Esophagus squamous epithelium (tissue), 5 donors: ENCODE measurements at places on chromosomes 2 and 18.

DNA sequence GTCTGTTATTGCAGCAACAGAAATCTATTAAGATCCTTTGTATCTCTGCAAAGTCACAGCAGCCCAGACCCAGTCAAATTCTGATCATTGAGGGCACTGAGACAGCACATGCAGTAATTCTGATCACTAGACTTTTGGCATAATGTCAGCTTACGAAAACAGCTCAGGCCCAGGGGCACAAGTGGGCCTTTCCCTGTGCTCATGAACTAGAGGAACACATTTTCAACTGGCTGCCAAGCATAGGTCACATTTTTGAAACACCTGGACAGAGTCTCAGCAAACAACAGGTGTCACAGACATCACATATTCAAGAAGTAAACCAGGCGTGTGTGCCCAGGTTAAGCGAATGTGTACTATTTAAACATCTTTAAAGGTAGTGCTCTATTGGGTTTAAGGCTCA, 13.7 kb downstream of the DOCK10 start:
- DNase-seq = no peak

GRCh38 chr2:116776556-116776955, 1037.9 kb upstream of the DDX18 start:
- no peak for DNase-seq

DNA sequence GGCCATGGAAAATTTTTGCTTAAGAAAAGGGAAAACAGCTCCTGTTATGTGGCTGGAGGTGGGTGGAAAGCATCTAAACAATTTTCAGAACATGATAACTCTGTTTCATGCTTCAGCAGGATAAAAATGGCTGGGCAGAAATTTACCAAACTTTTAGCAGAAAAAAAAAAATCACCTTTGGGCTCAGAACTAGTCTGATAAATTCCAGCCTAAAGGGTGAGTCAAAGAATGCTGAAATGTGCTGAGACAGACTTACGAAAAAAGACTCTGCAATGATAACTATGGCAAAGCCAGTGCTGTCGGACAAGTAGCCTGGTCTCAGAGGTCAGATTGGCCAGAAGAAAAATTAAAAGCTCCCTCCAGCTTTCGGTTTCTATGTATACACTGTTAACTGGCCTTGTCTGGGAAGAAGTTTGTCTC, 123.6 kb downstream of the LRATD1 start:
- no peak for DNase-seq

- DNase-seq = no peak
Observed at GRCh38 chr2:189222468-189223105, 43.0 kb upstream of the COL5A2 start.

GRCh38 chr2:96233880-96234316, 25.3 kb upstream of the STARD7 start:
- DNase-seq = no peak

DNA sequence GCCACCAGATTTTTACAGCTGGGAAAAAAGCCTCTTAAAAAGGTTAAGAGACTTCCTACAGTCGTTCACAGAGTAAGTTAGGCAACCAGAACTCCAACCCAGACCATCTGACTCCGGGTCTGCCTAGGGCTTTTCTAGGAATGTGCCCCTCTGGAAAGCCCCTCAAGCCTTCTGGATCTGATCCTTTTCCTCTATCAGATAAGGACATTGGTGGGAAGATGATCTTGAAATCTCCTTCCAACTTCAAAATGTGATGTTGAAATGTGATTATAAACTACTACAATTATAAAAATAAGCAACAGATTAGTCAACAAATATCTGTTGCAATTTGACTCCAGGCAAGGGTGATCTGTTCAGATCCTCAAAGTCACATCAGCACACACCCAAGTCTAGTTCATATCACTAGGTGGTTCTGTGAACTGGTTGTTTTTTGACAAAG, 270.4 kb downstream of the ARHGAP15 start:
- DNase-seq = no peak

GRCh38 chr2:172084395-172084644, 987 bp upstream of the DLX1 start:
- no peak for DNase-seq

- DNase-seq = no peak
Observed at GRCh38 chr2:11527001-11527400, 6.8 kb upstream of the GREB1 start.

- no peak for DNase-seq
Observed at GRCh38 chr18:7632152-7633098, 65.3 kb downstream of the PTPRM start.

DNA sequence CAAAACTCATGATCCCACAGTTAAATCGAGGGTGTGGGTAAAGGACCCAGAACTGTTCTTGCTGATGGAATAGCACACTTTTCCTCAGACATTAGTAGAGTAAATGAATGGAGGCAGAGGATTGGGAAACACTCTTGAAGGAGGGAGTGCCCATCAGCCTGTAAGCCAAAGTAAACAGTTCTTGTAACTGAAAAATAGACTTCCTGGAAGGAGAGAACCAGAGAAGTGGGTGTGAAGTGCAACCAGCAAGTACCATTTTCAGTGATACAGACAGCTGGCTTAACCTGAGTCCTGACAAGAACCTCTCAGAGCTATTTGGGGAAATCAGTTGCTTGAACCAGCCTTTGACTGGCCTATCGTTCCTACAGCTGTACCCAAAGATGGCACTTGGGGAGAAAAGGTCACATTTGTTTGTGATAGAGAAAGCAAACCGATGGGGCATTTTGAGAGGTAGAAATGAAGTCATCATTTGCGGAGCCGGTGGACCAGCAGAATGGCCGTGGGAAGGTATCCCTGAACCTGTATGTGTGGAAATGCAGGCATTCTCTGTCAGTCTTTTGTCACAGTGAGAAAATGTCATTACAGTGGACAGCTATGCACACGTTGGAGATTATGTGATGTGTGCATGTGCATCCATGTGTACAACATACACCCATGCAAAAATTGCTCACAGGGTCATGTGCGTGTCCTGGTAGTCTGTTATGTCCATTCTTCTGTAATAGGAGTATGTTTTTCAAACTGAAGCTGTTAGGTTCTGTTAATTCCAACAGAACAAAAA, 17.8 kb downstream of the CRIM1 start:
- no peak for DNase-seq

- no peak for DNase-seq
Observed at GRCh38 chr2:7191932-7192331, 274.7 kb downstream of the RNF144A start.

GRCh38 chr2:211157211-211157610, 600.8 kb downstream of the CPS1 start:
- DNase-seq = no peak

DNA sequence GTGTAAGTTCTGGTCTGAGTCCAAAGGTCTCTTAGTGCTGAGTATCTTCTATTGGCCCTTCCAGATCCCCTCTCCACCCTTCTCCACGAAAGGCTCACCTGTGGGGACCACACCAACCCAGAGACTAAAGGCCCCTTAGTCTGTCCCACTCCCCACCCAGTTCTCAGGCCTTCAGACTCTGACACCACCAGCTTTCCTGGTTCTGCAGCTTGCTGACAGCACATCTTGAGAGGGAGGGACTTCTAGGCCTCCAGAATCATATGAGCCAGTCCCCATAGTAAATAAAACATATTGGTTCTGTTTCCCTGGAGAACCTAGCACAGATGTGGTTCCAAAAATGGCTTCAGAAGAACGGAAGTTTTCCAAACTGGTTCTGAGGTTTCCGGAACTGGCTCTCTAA, 38.5 kb upstream of the KLF11 start:
- no peak for DNase-seq

- DNase-seq = no peak
Observed at GRCh38 chr2:70124983-70125480, 37.8 kb downstream of the PCBP1 start.

DNA sequence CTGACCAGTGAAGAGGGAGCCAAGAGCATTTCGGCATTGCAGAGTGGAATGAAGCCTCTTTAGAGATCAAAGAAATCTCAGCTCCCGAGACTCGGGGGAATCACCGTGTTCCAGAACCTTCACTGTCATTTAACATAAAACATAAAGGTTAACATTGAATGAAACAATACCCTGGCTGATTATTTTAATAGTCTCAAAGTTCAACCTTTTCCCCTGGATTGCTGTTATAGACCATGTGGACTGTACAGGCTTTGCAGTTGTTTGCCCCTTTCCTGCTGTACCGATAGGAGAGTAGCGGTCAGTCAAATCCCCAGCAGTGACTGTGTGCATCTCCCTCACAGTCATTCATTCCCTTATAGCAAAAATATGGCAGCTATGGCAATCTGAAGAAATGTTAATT, 48.4 kb downstream of the POU3F3 start:
- no peak for DNase-seq

DNA sequence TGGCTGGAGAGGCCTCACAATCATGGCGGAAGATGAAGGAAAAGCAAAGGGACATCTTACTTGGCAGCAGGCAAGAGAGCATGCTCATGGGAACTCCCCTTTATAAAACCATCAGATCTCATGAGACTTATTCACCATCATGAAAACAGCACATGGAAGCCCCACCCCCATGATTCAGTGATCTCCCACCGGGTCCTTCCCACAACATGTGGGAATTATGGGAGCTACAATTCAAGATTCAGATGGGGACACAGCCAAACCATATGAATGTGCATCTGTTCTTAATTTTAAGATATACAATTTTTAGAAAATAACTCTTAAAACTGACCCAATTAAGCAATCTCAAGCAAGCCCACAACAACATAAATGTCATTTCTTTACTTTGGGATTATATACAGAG, 12.6 kb downstream of the C18orf63 start:
- DNase-seq = no peak

GRCh38 chr2:232937278-232937906, 67.3 kb downstream of the SNORC start:
- DNase-seq = no peak

- no peak for DNase-seq
Observed at GRCh38 chr2:48482313-48482712, 47.6 kb upstream of the STON1 start.

GRCh38 chr2:39821871-39822270, 42.8 kb upstream of the THUMPD2 start:
- no peak for DNase-seq

GRCh38 chr2:36433311-36434217, 78.0 kb downstream of the CRIM1 start:
- no peak for DNase-seq

DNA sequence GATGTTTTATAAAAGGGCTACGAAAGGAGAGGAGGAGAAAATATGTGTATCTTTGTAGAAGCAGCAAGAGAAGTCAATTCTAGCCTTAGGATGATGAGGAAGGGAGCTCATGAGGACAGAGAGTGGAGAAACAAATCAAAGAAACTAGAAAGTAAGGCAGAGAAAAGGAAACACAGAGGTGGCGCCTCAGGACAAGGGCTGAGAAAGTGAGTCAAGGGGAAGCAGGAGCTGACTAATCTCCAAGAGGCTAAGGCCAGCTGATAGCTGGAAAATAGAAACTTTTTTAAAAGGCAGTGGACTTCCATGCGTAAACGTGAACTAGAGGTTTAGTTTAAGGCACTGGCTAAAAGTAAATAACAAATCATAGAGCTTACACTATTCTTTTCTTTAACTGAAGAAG, 173.3 kb downstream of the ANKRD44 start:
- DNase-seq = no peak

DNA sequence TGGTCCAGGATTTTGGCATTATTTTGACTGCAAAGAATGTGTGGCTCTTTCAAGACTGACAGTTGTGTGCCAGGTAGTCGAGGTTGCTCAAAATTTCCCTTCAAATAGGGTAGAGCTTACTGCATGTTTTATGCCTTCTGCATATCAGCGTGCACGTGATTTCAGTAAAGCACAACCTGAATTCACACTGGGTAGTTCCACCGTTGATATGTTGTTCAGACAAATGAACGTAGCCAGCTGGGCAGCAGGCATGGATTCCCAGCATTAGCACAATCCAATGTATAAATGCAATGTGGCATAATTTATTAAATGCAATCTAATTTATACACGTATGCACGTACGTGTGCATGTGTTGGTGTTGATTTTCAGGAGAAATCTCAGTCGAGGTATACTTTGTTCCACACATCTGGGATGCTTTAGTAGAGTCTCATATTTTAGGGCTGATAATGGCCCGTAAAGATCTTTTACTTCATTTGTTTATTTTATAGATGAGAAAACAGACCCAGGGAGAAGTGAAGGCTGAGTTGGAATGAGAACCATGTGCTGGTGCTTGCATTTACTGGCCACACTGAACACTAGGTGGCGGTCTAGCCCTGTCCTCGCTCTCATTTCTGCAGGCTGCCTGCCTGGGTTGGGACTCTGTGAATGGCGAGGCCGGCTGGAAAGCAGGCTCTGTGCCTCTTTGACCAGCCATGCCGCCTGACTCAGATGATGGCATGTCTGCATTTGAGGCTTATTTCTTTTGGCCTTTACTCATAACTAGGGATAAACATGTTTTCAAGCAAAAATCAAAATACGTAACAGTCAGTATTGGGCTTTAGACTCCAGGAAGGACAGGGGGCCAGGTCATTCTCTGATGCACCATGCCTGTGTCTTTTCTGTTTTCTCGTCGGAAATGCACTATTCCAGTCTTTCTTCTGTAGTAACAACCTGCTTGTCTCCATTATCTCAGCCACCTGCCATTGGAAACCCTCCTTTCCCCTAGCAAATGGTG, 120.4 kb downstream of the RNF144A start:
- DNase-seq = no peak

GRCh38 chr2:233063269-233063975, 3.3 kb downstream of the INPP5D start:
- no peak for DNase-seq

DNA sequence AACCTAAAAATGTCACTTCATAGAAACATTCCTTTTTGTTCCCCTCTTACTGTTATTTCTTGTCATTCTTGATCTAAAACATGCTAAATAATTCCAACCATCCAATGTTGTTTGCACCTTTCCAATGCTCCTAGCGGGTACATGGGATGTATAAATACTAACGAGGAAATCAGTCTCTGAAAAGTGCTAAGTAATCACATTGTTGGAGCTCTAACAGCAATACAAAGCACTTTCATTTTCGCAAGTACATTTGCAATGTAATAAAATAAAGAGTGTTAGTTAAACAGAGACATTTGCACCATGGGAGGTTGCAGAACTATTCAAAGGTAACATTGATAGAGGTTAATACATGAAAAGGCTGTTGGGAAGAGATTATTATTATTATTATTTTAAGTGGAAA, 286.2 kb upstream of the ACVR2A start:
- no peak for DNase-seq

GRCh38 chr18:48550101-48550729, 11.4 kb downstream of the CTIF start:
- DNase-seq = no peak
